ENCODE measurements at places on chromosomes 4 and X.

GRCh38 chrX:143642426-143642825 lies 6.5 kb upstream of the SLITRK4 start:
- no peak for DNase-seq

GRCh38 chr4:13203101-13203500 lies 281.0 kb downstream of the RAB28 start:
- no peak for DNase-seq

DNA sequence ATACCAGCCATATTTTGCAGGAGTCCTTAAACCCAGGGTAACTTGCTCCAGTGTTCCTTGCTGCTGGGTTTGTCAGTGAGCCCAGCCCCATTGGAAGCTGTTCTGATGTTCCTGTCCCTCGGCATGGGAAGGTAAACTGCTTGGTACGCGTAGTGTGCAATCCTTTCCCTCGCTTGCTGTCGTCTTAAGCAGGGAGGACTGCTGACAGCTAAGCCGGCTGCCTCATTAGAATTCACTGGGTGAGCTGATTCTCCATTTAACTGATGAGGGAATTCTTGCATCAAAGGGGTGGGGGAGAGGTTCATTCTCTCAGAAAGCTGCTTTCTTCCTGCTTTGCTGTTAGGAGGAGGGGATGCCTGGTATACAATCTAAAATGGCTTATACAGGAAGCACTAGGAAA lies 164.6 kb downstream of the MID1IP1 start:
- no peak for DNase-seq

GRCh38 chr4:83771113-83771705 lies 235.3 kb downstream of the GPAT3 start:
- DNase-seq = peak; percentile 30

GRCh38 chrX:52368368-52369055 lies at the start of gene XAGE2:
TSS of gene XAGE2 (plus strand) at chrX:52369021. CDS start at chrX:52370015, 994 bp downstream.
- no peak for DNase-seq

DNA sequence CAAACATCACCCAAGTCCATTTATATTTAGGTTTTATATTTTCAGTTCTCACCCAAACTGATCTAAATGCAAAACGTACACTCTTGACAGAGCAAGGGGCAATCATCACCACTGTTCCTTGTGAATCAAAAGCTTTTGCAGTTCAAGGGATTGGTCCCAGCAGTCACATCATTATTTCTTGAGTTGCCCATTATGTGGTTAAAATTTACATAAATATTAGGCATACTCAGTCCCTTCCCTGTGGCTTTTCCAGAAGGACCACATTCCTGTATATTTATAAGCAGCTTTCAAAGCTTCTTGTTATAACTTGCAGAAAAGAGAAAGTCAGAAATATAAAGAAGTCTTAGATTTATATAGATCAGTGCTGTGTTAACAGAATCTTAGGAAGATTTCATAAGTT lies 224.4 kb downstream of the CLCN4 start:
- no peak for DNase-seq

DNA sequence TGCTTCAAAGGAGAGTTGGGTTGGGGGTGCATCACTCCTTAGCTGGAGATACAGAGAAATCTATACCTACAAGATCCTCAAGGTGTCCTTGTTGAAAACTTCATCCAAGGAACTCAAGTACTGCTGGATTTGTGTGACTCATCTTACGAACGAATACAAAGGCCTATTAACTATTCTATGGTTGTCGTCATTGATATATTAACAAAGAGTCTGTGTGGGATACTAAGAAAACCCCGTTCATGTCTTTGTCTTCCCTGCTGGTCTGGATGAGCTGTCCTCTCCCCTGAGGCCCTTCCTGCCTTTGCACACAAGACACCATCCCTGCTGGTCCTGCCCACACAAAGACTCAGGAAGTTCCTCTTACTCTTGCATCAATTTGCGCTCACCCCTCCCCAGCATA lies 54.9 kb upstream of the IRF2 start:
- DNase-seq = no peak

Measured in GM04504 (cell line).